ENCODE measurements at places on chromosomes 2 and 18. TPM values are rescaled to one million over a fixed set of nuclear protein-coding genes. Genes with fewer than 3 reads are reported as not detected.

The FAM124B gene
- 11.8 TPM for total RNA-seq

The RAB17 gene
- total RNA-seq: 1.0 TPM

The OTOS gene
- total RNA-seq: not detected

The RNF152 gene
- total RNA-seq: 75.6 TPM

The FAM161A gene
- 7.5 TPM for total RNA-seq

The CYP1B1 gene
- total RNA-seq: 8.0 TPM

The PHOSPHO2 gene
- 5.0 TPM for total RNA-seq

The KCNG2 gene
- not detected for total RNA-seq

The ANKRD53 gene
- total RNA-seq: 0.31 TPM

The ILKAP gene
- total RNA-seq: 33.2 TPM

The CNGA3 gene
- 0.51 TPM for total RNA-seq

The SLC9A4 gene
- 0.10 TPM for total RNA-seq

The B3GNT7 gene
- total RNA-seq: 2.8 TPM

The ANXA4 gene
- total RNA-seq: 29.5 TPM

The AKAIN1 gene
- not detected for total RNA-seq

The BCL2 gene
- 47.3 TPM for total RNA-seq

The AMER3 gene
- total RNA-seq: not detected

The SKOR2 gene
- total RNA-seq: not detected

The CXCR4 gene
- total RNA-seq: 27.7 TPM

The NDC80 gene
- total RNA-seq: 9.4 TPM

The MAL gene
- total RNA-seq: 16.9 TPM

The FAM110C gene
- total RNA-seq: 3.7 TPM

The ALKAL2 gene
- 2.3 TPM for total RNA-seq

The ZBTB14 gene
- 12.5 TPM for total RNA-seq

The ANKRD30B gene
- not detected for total RNA-seq

The DSC1 gene
- total RNA-seq: 1.1 TPM

The SFTPB gene
- total RNA-seq: 21.7 TPM

The WIPF1 gene
- total RNA-seq: 24.2 TPM

The RAD51AP2 gene
- total RNA-seq: 0.10 TPM

The ASTL gene
- total RNA-seq: not detected

The FRZB gene
- total RNA-seq: 38.0 TPM

The ARMC9 gene
- 11.9 TPM for total RNA-seq

The RUFY4 gene
- total RNA-seq: not detected

The TUBA4B gene
- not detected for total RNA-seq

The CFAP65 gene
- not detected for total RNA-seq

The ITGA4 gene
- 16.6 TPM for total RNA-seq

The SCYGR4 gene
- not detected for total RNA-seq

The CFAP53 gene
- total RNA-seq: 0.31 TPM

The SCN9A gene
- 11.1 TPM for total RNA-seq

The UGT1A10 gene
- not detected for total RNA-seq

The AGAP1 gene
- 33.0 TPM for total RNA-seq

The MYO5B gene
- total RNA-seq: 12.8 TPM

The MAPK4 gene
- 5.2 TPM for total RNA-seq

The TMEM169 gene
- total RNA-seq: 1.4 TPM

The SLC19A3 gene
- 5.3 TPM for total RNA-seq

The C2orf72 gene
- 3.5 TPM for total RNA-seq

The DNAH6 gene
- 0.51 TPM for total RNA-seq

The ZSWIM2 gene
- total RNA-seq: not detected

The ZAP70 gene
- total RNA-seq: 3.7 TPM

The CROCC2 gene
- not detected for total RNA-seq

The GALNT5 gene
- 19.2 TPM for total RNA-seq

The LRP1B gene
- total RNA-seq: 4.6 TPM

The FAM98A gene
- 28.9 TPM for total RNA-seq

The SLC4A5 gene
- 2.6 TPM for total RNA-seq

The PROC gene
- not detected for total RNA-seq

The PID1 gene
- total RNA-seq: 15.4 TPM

The RANBP2 gene
- total RNA-seq: 98.0 TPM

The ATIC gene
- 20.8 TPM for total RNA-seq
